ENCODE measurements at places on chromosomes 3 and 15.

DNA sequence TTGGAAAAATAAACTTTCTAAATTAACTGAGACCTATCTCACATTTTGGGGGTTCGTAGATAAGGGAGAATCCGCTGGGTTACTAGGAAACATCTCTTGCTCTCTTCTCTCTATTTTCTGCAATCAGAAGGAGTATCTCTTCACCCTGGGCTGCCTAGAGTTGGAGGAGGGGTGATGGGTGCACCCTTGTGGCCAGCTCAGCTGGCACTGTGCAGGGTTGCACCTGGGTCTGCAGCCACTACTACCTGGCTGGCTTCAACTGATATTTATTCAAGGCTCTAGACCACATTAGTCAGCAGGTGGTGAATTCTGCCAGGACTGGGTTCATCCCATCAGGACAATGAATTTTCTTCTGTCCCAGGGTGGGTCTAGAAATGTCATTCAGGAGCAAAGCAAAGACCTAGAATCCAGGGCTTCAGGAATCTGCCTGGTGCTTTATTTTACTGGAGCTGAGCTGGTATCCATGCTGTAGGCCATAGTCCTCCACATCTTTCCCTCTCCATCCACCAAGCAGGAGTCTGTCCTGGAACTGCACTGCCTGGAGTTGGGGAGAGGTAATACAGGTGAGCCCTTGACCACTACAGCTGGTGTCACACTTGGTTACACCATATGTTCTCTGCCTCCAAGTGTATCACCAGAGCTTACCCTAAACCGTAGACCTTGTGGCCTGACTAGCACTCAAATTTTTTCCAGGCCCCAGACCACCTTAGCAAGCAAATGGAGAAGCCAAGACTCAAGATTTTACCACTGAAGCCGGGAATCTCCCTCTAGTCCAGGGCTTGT, 14.0 kb downstream of the OR5K4 start:
- DNase-seq: no peak

- DNase-seq: no peak
Measured at GRCh38 chr3:8560366-8561007, 58.9 kb downstream of the LMCD1 start.

- DNase-seq: no peak
Measured at GRCh38 chr3:66039590-66039887, 821 bp upstream of the MAGI1 start.

- DNase-seq: no peak
Measured at GRCh38 chr3:134409041-134409440, 34.8 kb upstream of the AMOTL2 start.

DNA sequence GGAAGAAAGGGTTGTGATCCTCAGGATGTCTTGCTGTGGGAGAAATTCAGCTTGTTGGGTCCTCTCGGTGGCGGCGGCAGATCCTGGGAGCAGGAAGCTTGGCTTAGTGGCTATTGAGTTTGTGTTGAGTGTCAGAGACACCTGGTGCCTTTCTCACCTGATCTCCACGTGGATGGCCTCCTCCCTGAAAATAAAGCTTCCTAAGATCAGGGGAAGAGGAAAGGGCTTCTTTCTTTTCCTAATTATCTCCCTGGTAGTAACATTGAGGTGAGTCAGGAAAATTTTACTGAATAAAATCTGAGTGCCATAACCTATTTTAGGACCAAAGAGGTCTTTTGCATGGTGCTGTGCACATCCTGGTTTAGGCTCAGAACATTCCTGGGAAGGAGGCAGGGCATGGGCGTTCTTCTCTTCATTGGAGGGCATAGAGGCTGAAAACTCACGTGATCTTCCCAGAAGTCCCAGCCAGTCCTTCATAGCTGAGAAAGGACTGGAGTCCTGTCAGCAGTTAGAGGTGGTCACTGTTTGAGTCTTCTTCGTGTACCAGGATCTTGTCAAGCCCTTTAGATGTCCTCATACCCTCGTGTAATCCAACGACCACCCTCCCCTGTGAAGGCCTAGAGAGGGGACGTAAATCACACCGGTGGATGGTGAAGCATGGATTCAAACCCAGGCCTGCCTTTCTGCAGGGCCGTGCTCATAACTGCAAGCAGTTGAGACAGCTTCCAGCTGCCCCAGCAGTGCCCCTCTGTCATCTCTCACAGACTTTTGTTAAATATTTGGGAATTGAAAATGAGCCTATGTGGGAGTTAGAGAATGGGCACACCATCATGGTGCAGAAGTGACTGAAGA, 1.1 kb downstream of the CMTM8 start:
- DNase-seq: no peak

GRCh38 chr3:125055913-125056745, at the start of gene HEG1:
Gene HEG1, minus strand, starts transcription at chr3:125055997. Its CDS starts 107 bp downstream, at chr3:125055890.
- peak; percentile 41 for DNase-seq
